Activated effector memory CD4-positive, alpha-beta T cell treated with Interleukin-2 at 50 U/mL for 16 hours (primary cell): ENCODE measurements at places on chromosomes 5 and 9.

GRCh38 chr5:80238778-80239679 lies 16.8 kb downstream of the SERINC5 start:
- no peak for DNase-seq

GRCh38 chr5:55903121-55903701 lies 52.1 kb downstream of the IL31RA start:
- DNase-seq: peak; percentile 52

GRCh38 chr9:130947618-130948140 lies 8.6 kb upstream of the FIBCD1 start:
- no peak for DNase-seq

- DNase-seq: no peak
Measured at GRCh38 chr9:124268248-124268647, 10.5 kb downstream of the NEK6 start.

DNA sequence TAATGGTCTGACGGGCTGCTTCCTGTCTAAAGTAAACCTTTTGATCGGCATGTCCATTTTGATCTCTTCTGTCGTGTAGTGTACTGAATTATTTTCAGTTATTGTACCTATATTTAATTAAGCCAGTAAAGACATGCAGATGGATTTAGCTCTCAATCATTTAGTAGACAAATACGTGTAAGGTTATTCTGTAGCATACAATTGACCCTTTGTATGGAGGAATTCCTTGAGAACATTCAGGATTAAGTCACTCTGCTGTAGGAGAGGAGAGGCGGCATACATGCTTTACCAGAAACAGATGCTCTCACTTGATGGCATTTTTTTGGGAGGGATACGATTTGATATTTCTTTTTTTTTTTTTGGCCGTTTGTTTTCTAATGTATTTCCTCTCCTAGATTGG lies 141.0 kb downstream of the PBX3 start:
- DNase-seq: no peak

- no peak for DNase-seq
Measured at GRCh38 chr9:5799314-5799713, 33.6 kb downstream of the ERMP1 start.

- no peak for DNase-seq
Measured at GRCh38 chr5:138488481-138488945, 23.2 kb downstream of the EGR1 start.
